ENCODE measurements at places on chromosomes 16 and 17.

- no peak for DNase-seq
Observed at GRCh38 chr16:425740-426114, 278 bp downstream of the RAB11FIP3 start.

DNA sequence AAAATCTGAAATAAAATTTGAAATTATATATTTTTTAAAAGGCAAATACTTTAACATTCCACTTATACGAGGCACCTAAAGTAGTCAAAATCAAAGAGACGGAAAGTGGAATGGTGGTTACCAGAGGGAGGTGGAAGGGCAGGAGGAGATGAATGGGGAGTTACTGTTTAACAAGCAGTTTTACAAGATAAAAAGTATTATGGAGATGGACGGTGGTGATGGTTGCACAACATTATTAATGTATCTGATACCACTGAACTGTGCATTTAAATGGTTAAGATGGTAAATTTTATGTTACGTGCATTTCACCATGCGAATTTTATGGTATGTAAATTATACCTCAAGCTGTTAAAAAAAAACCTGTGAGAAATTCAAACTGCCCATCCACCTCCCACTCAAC, 5.4 kb downstream of the CMC2 start:
- no peak for DNase-seq

GRCh38 chr16:52470585-52470984, 76.4 kb downstream of the TOX3 start:
- DNase-seq = no peak

DNA sequence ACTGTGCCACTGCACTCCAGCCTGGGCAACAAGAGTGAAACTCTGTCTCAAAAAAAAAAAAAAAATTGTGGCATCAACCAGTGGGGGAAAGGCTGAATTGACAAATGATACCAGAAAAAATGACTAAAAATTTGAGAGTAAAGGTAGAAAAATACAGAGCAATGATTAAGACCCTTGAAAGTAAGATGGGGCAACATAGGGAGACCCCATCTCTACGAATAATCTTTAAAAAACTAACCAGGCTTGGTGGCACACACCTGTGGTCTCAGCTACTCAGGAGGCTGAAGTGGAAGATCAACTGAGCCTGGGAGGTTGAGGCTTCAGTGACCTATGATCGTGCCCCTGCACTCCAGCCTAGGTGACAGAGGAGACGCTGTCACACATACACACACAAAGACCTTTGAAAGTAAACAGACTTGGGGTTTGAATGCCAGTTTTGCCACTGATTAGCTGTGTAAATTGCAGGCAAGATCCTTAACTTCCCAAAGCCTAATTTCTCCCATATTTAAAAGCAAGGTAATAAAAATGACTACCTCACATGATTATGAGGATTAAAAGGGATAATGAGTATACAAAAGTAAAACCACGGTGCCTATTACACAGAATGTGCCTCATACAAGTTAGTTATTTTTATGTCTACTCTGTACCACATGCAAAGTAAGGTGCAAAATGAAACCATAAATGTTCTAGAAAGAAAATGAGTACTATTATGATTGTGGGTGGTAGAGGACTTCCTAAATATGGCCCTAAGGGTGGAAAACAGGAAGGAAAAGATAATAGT, 21.7 kb upstream of the PAFAH1B1 start:
- no peak for DNase-seq

All from iris pigment epithelial cell (primary cell).